Hepatic stellate cell (primary cell): ENCODE measurements at places on chromosomes 7 and 10.
A peak's percentile ranks its signal among the peaks of the same experiment; 100 is the strongest.

DNA sequence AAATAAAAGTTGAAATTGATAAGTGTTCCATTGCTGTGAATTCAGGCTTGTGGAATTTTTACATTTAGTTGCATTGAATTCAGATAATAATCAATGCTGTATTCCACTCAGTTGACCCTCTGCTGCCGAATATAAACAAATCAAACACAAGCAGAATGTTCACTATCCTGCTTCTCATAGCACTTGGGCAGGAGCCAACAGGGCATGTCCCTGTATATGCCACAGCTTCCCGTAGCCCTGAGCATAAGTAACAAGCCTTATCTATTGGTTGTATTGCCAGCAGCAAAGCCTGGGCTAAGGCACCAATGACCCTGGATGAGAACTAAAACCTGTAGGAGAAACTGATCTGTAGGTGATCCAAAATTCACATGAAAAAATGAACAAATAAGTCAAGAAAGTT lies 145.9 kb downstream of the ARHGAP12 start:
- no peak for DNase-seq

DNA sequence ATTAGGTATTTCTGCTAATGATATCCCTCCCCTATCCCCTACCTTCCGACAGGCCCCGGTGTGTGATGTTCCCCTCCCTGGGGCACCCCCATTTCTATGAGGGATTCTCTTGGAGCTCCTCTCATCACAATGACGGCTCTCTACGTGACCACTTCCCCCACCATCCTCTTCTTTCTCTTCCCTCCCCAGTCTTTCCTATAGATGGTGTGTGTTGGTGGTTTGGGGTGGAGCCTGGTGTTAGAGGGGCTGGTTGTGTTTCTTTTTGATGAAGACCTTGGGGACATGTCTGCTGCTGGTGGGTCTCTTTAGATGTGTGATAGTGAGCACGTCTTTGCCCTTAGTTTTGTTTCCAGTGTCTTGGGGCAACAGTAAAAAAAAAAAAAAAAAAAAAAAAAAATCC lies 28.6 kb downstream of the RPS24 start:
- no peak for DNase-seq

DNA sequence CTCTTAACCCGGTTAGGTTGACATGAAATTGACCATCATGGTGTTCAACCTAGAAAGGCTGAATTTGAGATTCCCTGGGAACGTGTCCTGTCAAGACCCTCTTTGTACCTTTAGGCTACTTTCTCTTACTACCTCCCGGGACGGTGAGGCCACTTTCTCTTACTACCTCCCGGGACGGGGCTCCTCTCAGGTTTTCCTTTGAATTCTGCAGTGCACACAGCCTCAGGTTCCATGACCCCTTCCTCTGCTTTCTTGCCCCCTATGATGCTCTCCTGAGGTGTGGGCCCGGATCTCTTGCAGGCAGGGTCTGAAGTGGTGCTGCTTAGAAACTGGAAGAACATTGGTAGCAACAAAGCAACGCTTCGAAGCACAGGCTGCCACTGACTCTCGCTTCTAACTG lies 155.3 kb downstream of the CAMK1D start:
- no peak for DNase-seq

- no peak for DNase-seq
These were observed 245.6 kb downstream of the SEMA3D start for GRCh38 chr7:84941291-84941690.

DNA sequence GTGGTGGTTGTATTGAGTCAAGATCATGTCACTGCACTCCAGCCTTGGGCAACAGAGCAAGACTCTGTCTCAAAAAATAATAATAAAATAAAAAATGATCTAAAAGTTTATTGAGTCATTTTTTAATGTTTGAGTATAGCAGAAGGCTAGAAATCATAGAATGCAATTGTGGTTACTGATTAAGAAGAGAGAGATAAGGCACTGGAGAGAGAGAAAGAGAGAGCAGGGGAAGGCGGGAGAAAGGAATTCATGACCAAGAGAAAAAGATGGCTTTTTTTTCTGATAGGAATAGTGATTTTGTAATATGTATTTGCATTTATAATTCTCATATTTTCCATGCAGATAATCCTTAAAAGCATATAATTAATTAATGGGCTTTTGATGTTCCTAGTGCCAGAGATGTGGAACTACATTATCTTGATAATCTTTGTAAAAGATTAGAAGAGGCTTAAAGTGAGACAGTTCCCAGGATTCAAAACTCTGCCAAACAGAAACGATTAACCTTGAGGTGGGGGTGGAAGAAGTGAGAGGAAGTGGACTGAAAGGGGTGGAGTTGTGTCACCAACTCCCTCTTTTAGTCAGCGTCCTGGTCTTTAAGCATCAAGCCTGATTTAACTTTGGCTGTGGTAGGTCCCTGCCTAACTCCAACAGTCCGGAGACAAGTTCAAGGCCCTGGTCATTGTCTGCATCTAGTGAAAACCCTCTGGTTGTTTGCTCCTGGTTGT lies 76.2 kb downstream of the CHN2 start:
- DNase-seq, result no peak

- no peak for DNase-seq
These were observed 123.7 kb upstream of the GJD4 start for GRCh38 chr10:35481413-35481812.

DNA sequence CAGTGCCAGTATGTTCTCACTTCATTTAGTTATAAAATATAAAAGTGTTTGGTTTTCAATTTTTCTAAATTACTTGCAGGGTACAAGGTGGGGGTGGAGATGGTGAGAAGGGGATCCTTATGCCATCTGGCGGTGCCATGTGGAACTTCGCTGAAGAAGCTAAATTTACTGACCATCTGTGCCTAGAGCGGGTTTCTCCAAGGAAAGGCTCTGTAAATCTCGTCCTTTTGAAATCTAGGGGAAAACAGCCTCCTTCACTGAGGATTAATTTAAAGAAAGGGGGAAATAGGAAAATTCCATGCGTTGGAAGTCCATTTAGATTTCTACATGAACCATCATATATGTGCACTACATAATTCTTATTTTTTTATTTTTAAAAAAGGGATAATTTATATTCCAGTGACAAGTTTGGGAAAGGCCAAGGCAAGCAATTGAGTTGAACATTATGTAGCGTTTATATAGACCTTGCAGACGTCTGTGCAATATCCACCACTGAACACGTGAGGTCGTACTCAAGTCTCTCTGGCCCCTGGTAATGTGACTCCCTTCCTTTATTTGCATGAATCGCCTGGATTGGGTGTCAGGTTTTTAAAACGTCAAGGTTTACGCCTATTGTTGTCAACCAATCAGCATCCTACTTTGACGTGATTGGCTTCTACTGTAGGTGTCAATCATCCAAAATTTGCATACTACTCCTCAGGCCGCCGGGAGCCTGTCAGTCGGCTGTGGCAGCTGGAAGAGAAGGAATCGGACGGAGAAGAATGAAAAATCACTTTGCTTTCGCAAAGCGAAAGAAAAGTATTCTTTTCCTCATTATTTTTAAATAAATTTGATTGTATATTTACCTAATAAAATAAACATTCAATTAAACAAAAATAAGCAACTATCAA lies 297.1 kb upstream of the NFE2L3 start:
- no peak for DNase-seq

DNA sequence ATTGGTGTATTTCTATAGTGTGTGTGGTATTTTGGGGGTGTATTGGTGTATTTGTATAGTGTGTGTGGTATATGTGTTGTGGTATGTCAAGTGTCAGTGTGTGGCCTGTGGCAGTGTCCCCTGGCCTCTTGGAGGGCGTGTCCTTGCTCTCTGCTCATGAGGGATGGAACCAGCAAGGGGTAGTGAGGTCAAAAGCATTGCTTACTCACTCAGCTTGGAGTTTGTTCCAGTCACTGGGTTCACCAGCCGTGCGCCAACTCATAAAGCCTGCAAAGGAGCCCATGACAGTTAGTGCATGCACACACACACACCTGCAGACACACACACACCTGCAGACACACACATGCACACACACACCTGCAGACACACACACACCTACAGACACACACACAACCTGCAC lies 4.3 kb upstream of the TRPV6 start:
- DNase-seq, result no peak

DNA sequence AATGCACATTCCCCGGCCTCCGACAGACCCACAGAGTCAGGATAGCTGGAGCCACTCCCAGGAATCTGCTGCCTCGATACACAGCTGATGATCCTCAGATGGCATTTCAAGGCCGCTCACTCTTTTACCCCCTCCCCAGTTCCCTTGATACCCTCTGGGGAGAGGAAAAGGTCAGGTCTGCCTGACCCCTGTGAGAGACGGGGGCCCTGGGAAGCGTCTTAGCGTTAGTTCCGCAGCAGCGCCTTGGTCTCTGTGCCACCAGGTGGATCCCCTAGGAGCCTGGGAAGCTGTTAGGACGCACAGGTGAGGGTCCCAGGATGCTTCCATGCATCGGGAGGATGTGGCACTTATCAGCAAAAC lies 420.5 kb upstream of the FOXK1 start:
- no peak for DNase-seq

DNA sequence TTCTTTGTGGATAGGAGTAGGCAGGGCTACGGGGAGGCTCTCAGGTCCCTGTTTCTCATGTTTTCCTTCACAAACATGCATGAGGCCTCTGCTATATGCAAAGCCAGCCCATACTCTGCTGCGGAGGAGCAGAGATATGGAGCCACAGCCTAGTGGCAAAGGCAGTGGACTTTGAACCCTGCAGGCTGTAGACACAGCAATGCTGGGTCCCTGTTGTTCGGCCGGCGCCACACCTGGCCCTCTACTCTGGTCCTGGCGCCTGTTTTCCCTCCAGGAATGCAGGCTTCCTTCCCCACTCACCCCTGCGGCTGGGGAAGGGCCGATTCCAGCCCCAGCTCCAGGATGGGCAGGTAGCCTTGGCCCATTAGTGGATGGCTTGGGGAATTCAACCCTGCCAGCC lies 11.5 kb downstream of the CLRN3 start:
- DNase-seq, result no peak

GRCh38 chr7:14988941-14989340 lies 86.4 kb upstream of the DGKB start:
- no peak for DNase-seq

DNA sequence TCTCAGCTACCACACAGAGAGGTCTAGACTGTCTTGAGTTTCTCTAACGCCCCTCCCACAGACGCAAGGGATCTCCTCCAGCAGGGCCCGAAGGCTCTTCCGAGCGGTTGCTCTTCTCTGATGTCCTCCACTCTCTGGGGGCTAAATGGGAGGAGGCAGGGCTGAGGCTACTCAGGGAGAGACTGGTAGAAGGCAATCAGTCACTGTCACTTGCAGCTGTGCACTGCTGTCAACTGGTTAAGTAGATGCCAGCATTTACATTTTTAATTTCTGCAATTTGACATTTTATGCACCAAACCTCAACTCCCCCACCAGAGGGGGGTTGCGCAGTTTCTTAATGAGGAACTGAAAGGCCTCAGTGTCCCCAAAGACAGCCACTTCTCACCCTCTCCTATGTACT lies 442.8 kb downstream of the PLXNA4 start:
- no peak for DNase-seq

DNA sequence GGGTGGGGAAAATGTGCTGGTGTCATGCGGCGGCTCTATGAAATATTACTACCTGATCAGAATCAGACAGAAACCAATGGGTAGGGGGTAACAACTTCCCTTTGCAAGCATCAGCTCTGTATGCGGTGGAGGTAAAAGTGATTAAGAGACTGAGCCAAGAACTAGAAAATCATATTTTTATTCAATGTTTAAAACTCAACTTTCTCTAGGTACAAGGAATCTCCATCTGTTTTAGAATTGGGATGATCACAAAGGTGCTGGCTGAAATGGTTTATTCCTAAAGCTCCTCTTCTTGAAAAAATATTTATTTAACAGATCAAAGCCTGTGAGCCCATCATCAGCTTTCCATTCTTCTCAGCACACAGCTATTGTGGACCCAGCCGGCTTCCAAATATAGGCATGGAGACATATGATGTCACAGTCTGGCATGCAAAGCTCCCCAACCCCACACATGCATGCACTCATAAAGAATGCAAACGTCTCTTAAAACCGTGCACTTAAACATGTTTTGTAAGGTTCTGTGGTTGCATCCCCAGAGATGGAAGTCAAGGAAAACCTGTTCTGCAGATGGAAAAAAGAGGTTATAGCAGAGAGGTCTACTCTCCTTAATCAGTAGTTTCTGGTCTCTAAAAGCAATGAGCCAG lies 126.0 kb downstream of the SKIDA1 start:
- peak; percentile 77 for DNase-seq

DNA sequence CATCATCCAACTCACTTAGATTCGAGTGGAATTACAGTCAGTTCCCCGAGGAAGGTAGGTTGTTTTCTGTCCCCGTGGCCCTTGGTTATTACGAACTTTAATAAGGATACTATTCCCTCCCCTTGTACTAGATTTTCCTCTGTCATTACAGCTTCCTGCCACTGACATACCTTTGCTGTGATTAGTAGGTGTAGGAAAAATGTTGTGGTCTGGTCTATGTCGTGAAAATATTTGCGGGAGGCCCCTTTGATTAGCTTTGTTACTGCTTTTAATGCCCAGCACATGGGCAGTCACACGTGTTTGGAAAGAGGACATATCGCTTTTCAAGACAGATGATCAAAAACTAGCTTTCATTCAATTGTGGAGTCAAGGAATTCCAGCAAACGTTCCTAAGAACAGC lies 92.2 kb downstream of the GATA3 start:
- no peak for DNase-seq

DNA sequence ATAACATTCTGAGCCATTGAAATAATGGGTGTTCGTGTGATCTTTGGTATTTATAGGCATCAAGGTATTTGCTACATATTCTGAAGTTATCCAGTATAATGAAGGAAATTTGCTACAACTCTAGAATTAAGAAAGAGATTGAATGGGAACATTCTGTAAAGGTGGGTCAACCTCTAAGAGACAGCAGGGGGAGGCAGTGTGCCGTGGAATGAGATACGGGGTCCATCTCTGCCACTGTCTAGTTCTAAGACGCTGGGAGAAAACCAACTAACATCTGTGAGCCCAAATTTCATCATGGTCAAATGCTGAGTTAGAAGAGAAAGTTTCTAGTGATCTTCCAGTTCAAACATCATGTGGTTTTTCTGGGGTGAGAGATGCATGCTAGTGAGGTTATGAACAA lies 368.9 kb downstream of the SORCS1 start:
- no peak for DNase-seq

DNA sequence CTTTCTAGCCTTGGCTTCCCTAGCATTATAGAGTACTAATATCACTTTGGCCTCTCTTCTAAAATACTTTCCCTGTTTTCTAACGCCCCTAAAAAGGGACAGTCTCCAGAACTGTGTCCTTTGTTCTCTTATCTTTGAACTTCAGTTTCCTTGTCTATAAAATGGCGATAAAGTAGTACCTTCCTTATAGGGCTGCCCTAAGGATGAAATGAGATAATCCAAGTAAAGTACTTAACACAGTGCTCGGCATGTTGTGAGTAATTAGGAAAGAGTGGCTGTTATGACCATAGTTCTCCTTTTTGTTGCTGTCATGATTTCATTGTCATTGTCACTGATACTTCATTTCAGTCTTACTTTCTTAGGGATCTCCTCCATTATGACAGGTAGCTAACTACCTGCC lies 114.7 kb downstream of the EXOC4 start:
- no peak for DNase-seq
